ENCODE measurements at places on chromosomes 11 and 22. TPM values are rescaled to one million over a fixed set of nuclear protein-coding genes. Genes with fewer than 3 reads are reported as not detected.

Gene TTLL8
- total RNA-seq: not detected

Gene MYEOV
- not detected for total RNA-seq

Gene GGTLC2
- total RNA-seq: not detected

Gene GLB1L2
- total RNA-seq: 2.3 TPM

Gene FOLR1
- total RNA-seq: not detected

Gene SOX10
- total RNA-seq: not detected

Gene OVCH2
- total RNA-seq: not detected

Gene KRTAP5-9
- not detected for total RNA-seq

Gene FAM83F
- total RNA-seq: 0.12 TPM

Gene OSM
- total RNA-seq: 74.5 TPM

Gene SCGB1D2
- total RNA-seq: not detected

Gene CHRM1
- total RNA-seq: not detected

Gene CD3D
- total RNA-seq: 462 TPM

Gene MMP8
- not detected for total RNA-seq

Gene LUZP2
- total RNA-seq: not detected

Gene HOATZ
- not detected for total RNA-seq

Gene TREH
- not detected for total RNA-seq

Gene GRM5
- not detected for total RNA-seq

Gene TUBA8
- total RNA-seq: 1.9 TPM

Gene KCNK4
- total RNA-seq: not detected

Gene MMP27
- not detected for total RNA-seq

Gene TYR
- not detected for total RNA-seq

All from activated naive CD4-positive, alpha-beta T cell treated with anti-CD3 and anti-CD28 coated beads, Interleukin-2, amount 10 ng/mL, durations not matched to agents 5 hours and 36 hours (primary cell).